ENCODE measurements at places on chromosomes 4 and X.
A peak's percentile ranks its signal among the peaks of the same experiment; 100 is the strongest.

DNA sequence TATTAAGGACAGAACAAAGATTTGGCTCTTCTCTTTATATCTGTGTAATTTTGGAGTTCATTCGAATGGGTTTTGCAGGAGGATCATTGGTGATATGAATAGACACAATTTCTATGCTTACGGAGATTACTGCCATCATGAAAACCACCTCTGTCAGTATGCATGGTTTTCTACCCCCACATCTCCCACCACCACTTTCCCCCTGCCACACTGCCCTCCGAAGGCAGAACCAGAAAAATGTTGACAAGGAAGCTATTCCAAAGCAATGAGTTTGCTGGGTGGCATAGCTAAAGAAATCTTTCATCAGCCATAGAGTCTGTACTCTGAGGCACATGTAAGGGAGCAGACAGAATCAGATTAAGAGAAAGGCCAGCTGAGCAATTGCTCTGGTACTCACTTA lies 567.3 kb upstream of the ACTRT1 start:
- DNase-seq: no peak

- no peak for DNase-seq
These were observed 1.3 kb downstream of the HS3ST1 start for GRCh38 chr4:11427121-11427996.

DNA sequence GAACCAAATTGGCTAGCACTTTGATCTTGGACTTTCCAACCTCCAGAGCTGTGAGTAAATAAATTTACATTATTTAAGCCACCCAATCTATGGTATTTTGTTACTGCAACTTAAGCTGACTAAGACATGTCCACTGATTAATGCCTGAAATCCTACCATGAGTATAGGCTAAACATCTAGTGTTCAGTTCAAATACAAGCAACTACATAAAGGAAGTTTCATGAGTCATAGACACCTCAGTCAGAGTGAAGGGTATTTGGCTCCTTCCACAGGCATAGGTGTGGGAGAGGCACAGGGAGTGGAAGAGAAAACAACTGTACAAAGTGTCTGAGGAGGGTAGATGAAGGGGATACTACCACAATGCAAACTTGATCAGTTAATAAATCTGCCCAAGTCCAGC lies 35.5 kb upstream of the PCDH19 start:
- DNase-seq: no peak

- DNase-seq: no peak
These were observed 4.2 kb downstream of the NKX1-1 start for GRCh38 chr4:1402021-1402515.

DNA sequence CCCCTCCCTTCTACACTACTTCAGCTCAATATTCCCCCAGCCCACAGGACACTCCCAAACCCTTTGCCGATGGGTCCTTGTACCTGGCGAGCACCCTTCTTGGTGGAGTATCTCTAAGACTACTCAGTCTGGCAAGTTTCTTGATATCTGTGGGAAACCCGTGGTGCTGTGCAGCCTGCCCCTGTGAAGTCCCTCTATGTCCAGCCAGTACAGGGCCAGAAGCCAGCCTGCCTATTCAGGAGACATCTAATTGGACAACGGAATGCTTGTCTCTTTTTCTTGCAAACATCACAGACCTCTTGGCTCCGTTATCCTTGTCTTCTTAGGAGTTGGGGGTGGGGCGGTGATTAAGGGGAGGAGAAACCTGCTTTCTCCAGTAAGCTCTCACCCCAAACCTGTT lies 3.7 kb upstream of the IGFBP7 start:
- DNase-seq: no peak

GRCh38 chrX:71618787-71619186 lies 476 bp upstream of the CXCR3 start:
- DNase-seq: no peak

DNA sequence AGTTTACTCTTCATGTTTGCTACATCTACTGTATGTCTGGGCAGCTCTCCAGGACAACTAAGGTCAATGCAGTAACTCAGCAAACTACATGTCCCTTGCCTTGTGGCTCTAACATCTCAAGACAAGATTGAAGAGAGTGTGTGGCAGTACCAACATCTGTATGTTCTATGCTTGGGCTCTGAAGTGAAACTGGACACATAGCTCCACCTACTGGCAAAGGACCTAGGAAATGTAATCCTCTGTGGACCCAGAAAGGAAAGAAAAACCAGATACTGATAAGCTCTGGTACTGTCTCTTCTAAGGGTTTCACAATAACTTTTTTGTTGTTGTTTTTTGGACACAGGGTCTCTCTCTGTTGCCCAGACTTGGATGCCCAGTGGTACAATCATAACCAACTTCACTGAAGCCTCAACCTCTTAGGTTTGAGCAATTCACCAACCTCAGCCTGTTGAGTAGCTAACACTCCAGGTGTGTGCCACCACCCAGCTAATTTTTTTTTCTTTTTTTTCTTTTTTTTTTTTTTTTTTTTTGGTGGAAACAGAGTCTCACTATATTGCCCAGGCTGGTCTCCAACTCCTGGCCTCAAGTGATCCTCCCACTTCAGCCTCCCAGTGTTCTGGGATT lies 64.1 kb downstream of the QDPR start:
- peak; percentile 38 for DNase-seq

- DNase-seq: no peak
These were observed 208.8 kb downstream of the STK32B start for GRCh38 chr4:5260121-5260520.

DNA sequence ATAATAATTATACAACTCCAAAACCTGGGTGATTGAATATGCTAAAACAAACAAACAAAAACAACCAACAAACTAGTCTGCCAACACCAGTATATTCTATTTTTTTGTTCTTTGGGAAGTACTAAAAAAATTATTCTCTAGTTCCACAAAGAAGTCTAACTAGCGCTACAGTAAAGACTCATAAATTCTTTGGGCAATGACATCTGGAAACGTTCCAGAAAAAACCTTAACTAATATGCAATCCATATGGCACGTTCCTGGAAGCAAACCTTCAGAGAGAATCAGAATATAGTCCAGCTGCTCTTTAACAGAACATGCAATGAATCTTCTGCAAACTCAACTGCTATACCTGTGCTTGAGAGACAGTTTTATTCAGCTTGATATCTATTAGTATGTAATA lies 500.1 kb downstream of the TRAM1L1 start:
- DNase-seq: no peak

- peak; percentile 4 for DNase-seq
These were observed 28.1 kb downstream of the SLC16A2 start for GRCh38 chrX:74449322-74449936.

DNA sequence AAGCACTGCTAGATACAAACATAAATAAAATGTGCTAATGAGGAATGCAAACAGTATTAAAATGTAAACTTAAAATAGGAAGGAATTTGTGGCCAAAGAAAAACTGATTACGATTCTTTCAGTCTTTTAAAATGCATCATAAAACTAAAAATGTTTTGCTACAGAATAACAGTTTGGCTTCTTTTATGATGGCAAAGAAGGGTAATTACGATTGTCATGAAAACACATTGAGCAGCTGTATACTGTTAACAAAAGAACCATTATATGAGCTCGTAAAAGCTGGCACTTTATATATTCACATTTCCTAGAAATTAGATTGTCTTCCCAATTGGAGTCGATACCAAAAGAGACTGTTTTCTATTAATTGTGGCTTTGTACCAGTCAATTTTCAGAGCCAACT lies 290.4 kb downstream of the NR3C2 start:
- DNase-seq: no peak

DNA sequence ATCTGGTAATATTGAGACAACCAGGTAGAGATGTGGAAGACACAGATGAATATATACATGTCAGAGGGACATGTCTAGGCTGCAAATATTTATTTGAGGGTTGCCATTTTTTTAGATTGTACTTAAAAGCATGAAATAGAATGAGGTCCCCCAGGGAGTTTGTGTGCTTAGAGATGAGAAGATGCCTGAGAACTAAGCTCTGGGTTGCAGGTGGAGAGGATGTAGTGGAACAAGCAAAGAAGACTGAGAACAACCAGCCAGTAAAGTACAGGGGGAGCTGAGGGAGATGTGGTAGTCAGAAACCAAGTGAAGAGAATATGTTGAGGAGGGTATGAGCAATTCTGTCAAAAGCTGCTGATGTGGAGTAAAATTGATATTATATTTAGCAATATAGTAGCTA lies 95.6 kb upstream of the UNC5C start:
- DNase-seq: no peak

GRCh38 chr4:158458271-158458895 lies 63.3 kb upstream of the RXFP1 start:
- no peak for DNase-seq

- no peak for DNase-seq
These were observed 437.2 kb upstream of the ZFP42 start for GRCh38 chr4:187558391-187558790.

GRCh38 chr4:89681671-89682070 lies 155.3 kb downstream of the SNCA start:
- no peak for DNase-seq

- no peak for DNase-seq
These were observed 21.1 kb upstream of the HMX1 start for GRCh38 chr4:8892556-8893226.

DNA sequence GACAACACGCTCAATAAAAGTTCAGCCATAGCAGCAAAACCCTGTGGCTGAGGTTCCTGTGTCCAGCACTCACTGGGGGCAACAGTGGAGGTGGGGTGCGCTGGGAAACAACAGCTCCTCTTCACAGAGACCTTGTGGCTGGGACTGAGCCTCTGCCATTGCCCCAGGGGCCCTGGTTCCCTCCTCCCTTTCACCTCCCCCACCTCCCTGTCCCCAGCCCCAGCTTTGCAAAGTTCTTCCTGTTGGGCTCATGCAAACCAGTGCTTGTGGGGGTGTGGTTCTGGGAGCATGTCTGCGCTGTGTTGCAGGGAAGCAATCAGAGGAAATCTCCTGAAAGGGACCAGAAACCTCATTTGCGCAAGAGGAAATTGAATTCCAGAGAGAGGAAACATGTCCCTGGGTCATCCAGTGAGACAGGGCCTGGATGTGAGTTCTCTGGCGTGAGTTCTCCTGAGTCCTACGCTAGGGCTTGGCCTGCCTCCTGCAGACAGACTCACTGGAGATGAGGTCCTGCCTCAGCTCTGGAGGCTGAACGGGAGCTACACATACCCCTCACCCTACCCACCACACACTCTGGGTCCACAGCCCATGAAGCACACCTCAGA lies 7.4 kb downstream of the FATE1 start:
- no peak for DNase-seq

DNA sequence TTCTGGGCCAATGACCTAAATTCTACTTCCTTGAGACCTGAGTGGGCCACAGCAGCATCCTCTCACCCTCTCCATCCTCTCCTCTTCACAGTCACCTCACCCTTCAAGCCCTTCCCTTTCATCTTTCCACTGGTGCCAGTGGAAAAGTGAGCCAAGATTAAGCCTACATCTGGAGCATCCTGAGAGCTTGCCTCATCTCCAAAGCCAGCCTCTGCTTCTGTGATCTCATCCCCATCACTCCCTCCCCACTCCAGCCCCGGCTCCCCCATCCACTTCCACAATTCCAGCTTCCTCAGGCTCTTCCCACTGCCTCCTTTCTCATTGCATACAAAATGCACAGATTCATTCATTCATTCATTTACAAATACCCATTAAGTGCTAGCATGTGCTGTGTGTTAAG lies 10.1 kb upstream of the RASL11B start:
- DNase-seq: no peak

- DNase-seq: no peak
These were observed 29.9 kb downstream of the DKK2 start for GRCh38 chr4:107006218-107006617.

DNA sequence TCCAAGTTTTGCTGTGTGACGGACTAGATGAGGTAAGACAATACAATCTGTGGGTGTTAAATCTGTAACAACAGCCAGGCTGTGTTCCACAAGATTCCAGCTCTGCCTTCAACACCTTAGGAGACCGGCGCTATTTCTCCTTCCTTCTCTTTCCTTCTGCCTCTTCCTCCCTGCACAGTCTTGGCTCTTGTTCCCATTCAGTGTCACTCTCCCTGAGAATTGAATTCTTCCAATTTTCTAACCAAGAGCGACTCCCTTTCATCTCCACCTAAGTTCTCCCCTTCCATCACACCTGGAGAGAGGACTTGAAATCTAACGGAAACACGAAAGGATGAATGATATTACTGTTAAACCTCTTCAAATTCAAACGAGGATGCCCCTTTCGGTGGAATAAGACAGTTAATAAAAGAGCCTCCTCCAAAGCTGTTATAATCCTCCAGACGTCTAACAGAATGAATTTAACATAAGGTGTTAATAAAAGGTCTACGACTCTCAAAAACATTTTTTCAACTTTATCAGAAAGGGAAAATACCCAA lies 2.7 kb downstream of the EPHA5 start:
- no peak for DNase-seq

- DNase-seq: no peak
These were observed 34.9 kb downstream of the TBC1D14 start for GRCh38 chr4:6944301-6945051.

GRCh38 chr4:114558446-114559020 lies 40.1 kb upstream of the UGT8 start:
- DNase-seq: no peak
